Nephron progenitor cell (in vitro differentiated cells): ENCODE measurements at places on chromosomes 4 and X.

DNA sequence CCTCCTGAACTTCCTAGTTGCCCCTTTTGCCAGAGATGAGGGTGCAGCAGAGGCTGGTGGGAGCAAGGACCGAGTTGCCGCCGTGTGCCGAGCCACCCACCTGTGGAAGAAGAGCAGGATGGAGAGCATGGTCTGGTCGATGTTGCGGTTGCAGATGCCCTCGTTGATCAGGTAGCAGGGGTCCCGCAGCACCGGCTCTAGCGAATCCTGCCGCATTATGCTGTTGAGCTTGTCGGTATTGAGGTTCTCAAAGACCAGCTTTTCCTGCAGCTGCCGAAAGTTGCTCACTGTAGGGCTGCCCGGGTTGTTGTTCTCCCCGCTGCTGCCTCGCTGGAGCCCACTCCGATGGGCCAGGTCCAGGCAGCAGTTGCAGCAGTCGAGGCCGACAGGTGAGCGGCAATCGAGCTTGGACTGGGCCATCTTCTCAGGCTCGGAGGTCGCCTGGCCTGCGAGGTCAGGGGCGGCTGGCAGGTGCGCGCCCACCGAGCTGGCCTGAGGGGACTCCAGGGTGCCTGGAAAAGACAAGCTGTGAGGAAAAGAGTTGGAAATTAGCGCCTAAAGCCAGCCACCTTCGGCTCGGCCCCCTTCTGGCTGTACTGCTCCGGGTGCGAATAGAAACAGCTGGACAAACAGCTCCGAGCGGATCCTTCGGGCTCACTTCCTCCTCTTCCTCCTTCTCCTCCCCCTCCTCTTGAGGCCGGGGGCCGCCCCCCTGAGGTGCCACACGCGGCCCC is 420 bp downstream of the TSC22D3 start:
- DNase-seq: no peak

DNA sequence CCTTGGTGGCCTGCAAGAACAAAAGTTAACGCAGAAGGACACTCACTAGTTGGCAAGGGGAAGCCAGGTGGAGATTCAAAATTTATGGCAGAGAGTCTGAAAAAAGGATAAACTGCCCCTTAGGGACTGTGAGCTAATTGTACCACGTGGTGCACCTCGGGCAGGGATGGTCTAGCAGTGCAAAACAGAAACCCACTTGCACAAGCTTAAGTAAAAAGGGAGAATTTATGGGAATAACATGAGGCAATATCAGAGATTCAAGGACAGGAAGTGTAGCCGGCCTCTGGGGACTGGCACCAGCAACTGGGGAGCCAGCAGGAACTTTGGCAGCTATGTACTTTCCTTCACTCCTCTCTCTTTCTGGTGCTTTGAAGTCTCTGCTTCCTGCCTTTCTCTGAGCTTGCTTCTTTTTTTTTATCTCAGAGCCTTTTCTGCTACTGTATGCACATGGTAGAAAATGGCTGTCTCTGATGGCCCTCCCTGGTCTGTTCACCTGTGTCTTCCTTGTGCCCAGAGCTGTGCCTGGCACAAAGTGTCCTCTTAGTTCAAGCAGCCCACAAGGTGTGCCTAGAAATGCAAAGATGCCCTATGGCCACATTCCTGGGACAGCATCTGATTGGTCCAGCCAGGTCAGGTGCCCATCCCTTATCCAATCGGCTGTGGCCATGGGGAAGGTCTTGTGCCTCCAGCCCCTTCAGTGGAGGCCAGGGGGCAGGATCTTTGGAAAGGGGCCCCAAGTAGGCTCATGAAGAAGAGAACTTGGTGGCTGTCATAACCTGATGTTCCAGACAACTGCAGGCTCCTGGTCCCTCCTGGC is 114.8 kb upstream of the ATP6AP2 start:
- peak; percentile 10 for DNase-seq

GRCh38 chr4:6576512-6576911 is 1.5 kb downstream of the MAN2B2 start:
- DNase-seq: no peak

DNA sequence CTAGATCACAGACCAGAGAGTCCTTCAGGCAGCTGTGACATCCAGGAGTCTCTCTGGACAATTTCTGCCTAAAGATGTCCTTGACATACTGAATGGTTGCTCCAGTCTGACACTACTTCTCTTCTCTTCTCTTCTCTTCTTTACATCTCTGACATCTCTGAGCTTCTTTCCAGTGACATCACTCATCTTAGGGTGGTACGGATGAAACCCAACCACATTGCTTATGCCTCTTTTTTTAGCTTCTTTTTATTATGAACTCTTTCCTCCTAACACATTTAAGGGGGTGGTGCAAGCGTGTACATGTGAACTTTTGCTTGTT is 39.4 kb upstream of the IRF2 start:
- no peak for DNase-seq

DNA sequence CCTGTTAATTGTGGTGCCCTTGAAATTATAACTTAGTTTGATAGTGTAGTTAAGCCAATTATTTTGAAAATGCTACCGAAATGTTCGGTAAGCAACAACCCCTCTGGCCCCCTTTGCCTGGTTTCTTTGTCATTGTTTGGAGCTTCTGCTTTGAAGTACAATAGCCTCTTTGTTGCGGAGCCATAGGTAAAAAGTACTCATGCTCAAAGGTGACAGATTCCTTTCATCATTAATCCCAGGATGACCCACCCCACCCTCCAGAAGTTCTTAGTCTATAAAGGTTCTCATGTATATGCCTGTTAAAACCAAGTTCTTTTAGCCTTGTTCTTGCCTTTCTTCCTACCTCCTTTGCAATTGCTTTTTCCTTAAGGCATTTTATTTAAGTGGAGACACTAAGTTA is 42.4 kb upstream of the SMARCAD1 start:
- DNase-seq: no peak

GRCh38 chr4:16729336-16729735 is 169.1 kb downstream of the LDB2 start:
- DNase-seq: no peak

DNA sequence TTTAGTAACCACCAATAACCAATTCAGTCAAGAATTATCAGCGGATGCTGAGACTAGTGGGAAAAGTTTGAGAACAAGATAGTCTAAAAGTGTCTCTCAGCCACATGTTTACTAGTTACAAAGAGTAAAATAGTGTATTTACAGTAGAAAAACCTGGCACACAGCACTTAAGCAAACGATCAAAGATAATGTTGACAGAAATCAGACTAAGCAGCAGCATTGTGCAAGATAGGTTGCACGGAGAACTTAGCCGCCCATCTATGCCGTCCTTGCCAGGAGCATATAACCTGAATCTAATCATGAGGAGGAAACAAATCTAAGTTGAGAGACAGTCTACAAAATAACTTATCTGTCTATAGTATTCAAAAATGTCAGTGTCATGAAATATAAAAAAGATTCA is 35.3 kb downstream of the KLHL5 start:
- DNase-seq: no peak

DNA sequence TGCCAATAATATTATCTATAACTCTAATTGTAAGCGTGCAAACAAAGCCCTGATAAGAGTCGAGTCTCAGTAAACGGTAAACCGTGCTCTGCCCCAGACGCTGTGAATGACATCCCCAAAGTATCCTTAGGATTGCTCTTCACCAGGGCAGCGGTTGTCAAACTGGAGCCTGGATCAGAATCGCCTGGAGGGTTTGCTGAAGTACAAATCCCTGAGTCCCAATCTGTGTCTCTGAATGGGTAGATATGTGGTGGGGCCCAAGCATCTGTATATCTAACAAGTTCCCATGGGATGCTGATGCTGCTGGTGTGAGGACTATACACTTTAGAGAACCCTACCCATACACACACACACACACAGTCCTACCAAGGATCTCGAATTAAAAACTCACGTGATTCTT is 813 bp upstream of the APBB2 start:
- DNase-seq: no peak

DNA sequence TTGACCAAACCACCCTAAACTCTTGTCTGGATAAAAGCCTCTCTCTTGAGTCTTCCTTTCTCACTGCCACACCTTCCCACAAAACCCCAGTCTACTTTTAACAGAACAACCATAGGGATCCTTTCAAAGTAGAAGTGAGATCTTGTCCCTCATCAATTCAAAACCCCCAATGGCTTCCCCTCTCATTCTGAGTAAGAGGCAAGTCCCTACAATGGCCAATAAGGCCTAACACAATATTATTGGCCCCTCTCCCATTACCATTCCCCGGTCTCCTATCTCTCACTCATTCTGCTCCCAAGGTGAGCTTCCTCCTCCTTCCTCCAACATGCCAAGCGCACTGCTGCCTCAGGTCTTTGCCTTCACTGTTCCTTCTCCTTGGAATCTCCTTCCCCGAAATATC is 57.1 kb downstream of the REELD1 start:
- DNase-seq: no peak

- DNase-seq: no peak
Observed at GRCh38 chrX:153672531-153673427, 834 bp downstream of the PNCK start.

GRCh38 chr4:83855044-83855443 is 319.1 kb downstream of the GPAT3 start:
- no peak for DNase-seq

DNA sequence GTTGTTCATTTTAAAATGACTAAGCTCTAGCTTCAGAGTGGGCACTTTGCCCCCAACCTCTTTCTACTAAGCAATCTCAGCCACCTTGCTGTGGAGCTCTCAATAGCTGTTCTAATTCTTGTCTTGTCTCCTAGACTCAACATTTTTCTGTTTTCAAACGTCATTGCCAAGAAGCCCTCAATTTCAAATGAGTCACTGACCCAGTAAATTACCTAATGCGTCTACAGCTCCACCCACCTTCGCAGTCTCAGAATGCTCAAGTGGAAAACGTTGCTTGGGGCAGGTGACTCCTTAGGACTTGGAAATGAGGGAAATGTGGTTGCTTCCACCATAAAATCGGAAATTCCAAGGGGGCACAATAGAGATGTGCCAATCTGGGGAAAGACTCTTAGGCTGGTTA is 59.0 kb downstream of the ING2 start:
- no peak for DNase-seq

- DNase-seq: no peak
Observed at GRCh38 chr4:54764476-54764875, 106.7 kb downstream of the KIT start.

DNA sequence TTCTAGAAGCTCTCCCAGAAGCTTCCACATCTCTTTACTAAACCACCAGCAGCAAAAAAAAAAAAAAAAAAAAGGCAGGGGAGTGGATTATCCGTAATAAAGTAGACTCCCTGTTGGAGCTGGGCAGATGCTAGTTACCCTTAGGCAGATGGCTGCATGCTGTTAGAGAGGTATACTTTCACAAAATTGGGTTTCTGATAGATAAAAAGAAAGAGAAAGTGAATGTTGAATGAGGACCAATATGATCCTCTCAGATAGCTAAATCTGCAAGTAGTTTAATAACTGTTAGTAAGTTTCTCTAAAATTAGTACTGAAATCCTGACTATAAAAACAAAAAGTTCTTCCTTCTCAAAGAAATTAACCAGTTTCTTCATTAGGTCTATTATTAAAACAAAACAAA is 195.4 kb downstream of the ANAPC10 start:
- DNase-seq: no peak
